ENCODE measurements at places on chromosomes 7 and 10. TPM values are rescaled to one million over a fixed set of nuclear protein-coding genes. Genes with fewer than 3 reads are reported as not detected.
A peak's percentile ranks its signal among the peaks of the same experiment; 100 is the strongest.

TUBB8 gene
- total RNA-seq, result 0.24 TPM

DNA sequence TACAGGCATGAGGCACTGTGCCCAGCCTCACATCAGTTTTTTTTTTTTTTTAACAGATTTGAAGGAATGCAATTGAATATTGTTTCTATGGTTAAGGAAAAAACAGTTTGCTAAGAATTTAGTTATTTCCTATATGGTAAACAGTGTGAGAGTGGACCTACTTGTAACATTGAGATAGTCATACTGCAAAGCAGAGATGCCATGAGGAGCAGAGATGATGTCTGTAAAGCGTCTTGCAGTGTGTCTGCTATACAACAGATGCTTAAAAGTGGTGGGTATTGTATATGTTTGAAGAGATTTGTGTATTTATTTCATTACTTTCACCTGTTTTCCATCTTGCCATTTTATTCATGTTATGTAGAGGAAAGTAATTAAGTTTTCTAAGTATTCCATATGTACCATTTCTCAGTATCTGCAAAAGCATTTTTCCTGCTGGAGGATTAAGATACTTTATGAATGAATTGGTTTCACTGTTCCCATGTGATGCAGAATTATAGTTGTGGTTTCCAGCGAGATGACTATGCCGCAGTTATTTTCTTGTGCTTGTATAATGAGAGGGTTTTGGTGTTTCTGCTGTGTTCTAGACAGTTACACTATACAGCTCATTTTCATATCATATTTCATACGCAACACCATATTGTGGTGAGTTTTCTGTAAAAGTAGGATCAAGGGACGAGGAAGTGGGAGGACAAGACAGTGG, 26.6 kb downstream of the TET1 start:
- DNase-seq, result peak; percentile 11

GRCh38 chr7:105851064-105851463, 25.3 kb downstream of the ATXN7L1 start:
- no peak for DNase-seq

GRCh38 chr7:100475549-100475948, 3.5 kb downstream of the TSC22D4 start:
- peak; percentile 89 for DNase-seq

DNA sequence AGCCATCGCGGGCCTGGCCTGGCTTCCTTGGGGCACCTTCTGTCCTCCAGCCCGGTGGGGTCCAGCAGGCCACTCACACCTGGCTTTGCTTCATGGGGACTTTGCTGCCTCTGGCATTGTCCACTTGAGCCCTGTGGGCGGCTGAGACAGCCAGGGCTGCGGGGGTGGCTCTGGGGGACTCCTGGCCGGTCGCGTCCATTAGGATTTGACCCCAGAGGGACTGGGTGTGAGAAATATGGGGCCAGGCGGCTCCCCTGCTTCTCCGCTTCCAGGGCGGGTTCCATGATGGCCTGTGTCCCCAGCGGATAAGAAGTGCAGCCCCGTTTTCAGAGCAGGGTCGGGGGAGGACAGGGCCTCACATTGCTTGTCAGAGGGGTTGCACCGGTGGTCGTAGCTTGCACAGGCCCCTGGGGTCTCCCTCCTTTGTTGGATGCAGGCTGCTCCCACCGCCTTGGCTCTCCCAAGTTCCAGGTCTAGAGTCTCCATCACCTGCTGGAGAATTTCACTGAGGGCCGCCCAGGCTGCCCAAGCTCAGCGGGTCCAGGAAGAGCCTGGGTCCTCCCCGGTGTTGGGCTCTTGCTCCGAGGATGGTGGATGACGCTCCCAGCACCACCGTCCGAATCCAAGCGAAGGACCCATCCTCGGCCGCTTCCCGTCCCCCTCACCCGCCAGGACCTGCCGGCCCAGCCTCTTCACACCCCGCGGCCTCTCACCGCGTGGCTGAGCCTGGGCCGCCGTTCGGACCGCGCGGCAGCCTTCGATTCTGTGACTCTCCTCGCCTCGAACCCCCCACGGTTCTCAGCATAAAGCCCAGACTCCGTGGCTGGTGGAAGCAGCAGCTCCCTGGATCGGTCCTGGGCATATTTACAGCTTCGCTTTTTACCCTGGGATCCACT, 140.1 kb downstream of the DYNC2I1 start:
- no peak for DNase-seq

DNA sequence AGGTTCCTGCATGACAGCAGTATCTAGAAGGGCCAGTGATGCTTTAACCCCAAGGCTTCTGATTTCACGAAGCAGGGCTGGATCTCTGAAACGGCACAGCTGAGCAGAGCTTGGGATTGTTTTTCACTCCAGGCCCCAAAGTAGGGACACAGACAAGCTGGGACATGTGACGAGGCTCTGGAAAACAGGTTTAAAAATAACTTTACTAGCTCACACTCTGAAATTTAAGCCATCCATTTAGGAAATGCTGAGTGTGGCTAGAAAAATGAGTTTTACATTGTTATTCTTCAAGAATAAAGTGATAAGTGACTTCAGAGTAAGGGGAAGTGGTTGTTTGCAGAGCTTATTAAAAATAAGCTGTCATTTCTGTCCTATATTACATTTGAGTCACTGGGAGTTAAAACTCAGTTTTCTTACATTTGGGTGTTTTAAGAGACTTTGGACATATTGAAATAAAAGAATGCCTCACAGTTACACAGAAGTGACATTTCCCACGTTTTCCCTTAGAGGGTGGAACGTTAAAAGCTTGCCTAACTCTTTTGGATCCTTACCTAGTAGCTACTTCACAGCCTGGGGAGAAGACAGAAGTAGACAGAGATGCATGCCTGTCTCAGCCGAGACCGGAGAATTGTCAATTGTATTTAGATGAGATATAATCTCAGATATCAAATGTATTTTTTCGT, 107.8 kb downstream of the GALNT17 start:
- DNase-seq, result peak; percentile 26

DNA sequence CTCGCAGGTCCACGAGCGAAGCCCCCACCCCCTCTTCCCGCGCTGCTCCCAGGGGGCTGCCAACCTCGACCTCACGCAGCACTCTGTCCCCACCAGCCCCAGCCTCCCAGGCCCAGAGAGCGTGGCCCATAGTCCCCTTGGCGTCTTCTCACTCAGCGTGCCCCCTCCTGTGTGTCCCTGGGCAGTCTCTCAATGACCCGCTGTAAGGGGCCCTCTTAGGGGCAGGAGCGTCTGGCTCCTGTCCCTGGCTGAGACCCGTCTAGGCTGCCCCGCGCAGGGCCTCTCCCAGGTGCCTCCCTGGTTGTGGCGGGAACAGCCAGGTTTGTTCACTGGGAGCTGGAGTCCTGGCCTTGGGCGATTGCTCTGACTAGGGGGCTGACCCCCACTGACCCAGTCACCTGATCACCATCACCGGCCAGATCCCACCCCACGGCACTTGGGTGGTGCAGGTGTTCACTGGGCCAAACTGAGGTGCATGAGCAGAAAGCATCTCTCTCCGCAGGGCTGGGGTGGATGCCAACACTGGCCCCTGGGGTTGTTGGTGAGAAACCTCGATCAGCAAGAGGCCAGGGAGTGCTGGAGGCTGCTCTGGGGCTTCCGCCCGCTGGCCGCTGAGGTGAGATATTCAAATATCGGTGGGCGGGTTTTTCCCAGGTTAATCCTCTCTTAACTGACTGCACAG, 12.6 kb upstream of the WDFY4 start:
- DNase-seq, result no peak

LIPN gene
- not detected for total RNA-seq

- DNase-seq, result peak; percentile 68
Measured at GRCh38 chr7:88540012-88540411, 219.5 kb upstream of the ZNF804B start.

Data from umbilical cord (tissue), 2 donors.